Thoracic aorta (tissue), 2 donors: ENCODE measurements at places on chromosomes 1 and 21.

DNA sequence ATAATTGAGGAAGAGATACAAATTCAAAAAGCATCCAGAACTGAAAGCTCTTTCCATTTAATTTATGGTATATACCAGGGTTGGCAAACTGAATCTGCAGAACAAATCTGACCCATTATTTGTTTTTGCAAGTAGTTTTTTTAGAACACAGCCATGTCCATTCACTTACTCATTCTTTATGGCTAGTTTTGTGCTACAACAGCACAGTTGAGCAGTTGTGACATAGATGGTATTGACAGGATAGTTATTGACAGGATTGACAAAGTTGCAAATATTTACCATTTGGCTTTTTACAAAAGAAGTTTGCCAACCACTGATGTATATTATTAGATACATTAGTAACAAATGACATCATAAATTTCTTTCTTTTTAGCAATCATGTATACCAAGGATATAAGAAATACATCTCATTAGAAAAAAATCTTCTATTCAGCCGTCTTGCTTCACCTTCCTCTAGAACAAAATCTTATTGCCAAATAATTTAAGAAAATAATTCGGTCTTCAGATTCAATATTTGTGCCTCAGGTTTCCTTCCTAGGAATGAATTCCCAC lies 9.4 kb downstream of the ADAMTS1 start:
- no peak for DNase-seq

DNA sequence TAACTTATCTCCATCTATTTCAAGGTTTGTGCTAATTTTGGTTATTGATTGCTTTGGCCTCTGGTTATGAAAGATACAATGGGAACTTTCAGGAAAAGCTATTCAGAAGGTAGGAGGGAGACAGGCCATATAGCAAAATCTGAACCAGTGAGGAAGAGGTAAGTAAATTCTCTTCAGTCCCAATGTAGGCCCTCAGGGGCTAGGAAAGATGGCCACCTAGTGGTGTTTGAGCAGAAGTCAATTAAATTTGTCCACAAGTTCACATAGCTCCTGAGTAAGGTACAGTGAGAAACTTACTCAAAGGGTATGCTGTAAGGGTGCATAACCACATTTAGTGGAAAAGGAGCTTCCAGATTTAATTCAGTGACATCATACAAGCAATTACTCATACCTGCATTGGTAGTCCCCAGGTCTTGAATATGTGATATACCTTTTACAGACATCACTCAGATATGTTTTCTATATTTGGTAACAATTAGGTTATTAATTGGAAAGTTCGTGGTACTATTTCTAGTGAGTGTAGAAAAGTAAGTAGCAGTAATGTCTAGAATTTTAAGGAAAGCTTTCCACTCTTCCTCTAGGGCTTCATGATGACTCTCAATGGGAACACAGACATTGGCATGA lies 21.4 kb upstream of the FMO1 start:
- DNase-seq, result no peak

- DNase-seq, result no peak
Measured at GRCh38 chr21:37281993-37282392, 14.9 kb upstream of the VPS26C start.

- DNase-seq, result no peak
Measured at GRCh38 chr1:57082711-57083439, 117.1 kb upstream of the C8B start.

GRCh38 chr1:210598135-210598652 lies 269.5 kb downstream of the HHAT start:
- peak; percentile 21 for DNase-seq

DNA sequence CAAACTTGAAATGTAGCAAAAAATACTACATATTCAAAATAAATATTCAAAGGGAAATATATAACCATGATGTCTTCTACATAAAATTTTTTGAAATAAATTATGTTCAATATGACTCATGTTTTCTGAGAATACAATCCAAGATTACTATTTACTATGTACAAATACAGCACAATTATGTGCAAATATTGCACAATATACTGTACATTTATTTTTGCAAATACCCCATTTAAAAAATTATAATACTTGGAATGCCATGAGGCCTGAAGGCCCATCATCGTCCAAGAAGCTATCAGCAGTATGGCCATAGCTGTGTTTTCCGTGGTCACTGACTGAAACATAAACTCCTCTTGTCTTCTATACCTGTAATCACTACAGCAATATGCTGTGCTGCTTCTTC lies 12.3 kb downstream of the CCDC181 start:
- DNase-seq, result no peak

- no peak for DNase-seq
Measured at GRCh38 chr1:119366424-119366823, 2.2 kb upstream of the HAO2 start.

GRCh38 chr1:8004803-8005573 lies 21.1 kb downstream of the ERRFI1 start:
- DNase-seq, result peak; percentile 66

- no peak for DNase-seq
Measured at GRCh38 chr1:117104986-117105385, 16.6 kb downstream of the TRIM45 start.

GRCh38 chr1:94079080-94079940 lies 41.6 kb downstream of the ABCA4 start:
- no peak for DNase-seq

- no peak for DNase-seq
Measured at GRCh38 chr21:38120984-38121855, 135.6 kb upstream of the KCNJ15 start.

GRCh38 chr1:158992787-158993312 lies 16.9 kb upstream of the IFI16 start:
- no peak for DNase-seq

DNA sequence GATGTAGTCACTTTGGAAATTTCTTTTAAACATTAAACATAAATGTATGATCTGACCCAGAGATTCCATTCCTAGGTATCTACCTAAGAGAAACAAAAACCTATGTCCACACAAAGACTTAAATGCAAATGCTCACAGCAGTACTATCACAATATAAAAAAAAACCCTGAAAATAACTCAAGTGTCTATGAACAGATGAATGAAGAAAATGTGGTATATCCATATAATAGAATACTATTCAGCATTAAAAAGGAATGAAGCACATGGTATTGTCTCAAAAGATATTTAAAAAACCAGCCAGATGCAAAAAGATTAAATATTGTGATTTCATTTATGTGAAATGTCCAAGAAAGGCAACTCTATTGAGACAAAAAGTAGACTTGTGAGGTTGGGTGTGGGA lies 48.3 kb downstream of the ADSS2 start:
- DNase-seq, result no peak

GRCh38 chr1:47951026-47951425 lies 46.2 kb downstream of the TRABD2B start:
- DNase-seq, result no peak

- DNase-seq, result no peak
Measured at GRCh38 chr21:28550057-28550825, 442.4 kb downstream of the LTN1 start.

DNA sequence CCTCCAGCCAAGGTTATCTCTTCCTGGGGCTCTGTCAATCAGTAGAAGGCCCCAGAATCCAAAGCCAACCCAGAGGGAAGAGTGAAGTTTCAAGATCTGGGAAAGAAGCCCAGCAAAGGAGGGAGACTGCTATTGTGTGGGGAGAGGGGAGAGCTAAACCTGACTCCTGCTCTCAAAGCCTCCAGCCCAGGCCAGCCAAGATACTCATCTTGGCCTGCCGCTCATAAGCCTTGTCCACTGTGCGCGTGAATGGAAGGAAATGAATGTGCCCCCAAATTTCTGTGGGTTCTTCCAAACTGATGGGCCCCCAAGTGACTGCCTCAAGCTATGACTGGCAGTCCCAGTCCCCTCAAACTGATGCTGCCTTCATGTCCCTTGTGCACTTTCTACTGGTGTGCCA lies 2.0 kb downstream of the PLXNA2 start:
- no peak for DNase-seq

DNA sequence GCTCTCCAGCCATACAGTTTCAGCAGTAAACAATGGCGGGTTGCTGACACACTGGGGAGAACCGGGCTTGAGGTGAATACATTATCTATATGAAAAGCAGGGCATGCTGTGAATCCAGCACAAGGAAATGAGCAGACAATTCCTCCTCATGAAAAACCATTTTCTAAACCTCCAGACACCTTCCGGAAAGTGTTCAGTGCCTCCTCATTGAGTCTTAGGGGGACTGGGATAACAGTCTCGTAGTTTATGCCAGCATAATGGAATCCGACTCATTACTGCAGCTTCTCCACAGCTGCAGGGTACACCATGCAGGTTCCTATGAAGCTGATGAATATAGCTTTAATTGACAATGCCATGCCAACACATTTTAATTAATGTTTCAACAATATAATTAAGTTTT lies 284.1 kb downstream of the BACH1 start:
- no peak for DNase-seq

DNA sequence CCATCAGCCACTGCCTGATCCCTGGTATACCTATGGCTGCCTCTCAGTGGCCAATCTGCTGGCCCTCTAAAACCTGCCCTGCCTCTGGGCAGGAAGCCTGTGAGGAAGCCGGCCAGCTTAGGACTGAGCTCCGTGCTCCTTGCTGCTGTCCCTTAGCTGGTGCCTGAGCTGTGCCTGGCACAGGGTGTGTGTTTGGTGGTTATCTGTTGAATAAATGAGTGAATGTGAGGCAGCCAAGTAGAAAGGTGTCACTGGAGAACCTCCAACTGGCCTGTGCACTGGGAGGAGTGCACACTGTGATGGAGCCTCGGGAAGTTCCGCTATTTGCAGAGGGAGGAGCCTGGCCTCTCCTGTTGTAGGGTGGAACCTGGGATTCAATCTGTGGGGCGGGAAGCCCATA lies 63.4 kb upstream of the STUM start:
- DNase-seq, result no peak

GRCh38 chr1:151384584-151384983 lies 12.1 kb upstream of the SELENBP1 start:
- DNase-seq, result no peak

DNA sequence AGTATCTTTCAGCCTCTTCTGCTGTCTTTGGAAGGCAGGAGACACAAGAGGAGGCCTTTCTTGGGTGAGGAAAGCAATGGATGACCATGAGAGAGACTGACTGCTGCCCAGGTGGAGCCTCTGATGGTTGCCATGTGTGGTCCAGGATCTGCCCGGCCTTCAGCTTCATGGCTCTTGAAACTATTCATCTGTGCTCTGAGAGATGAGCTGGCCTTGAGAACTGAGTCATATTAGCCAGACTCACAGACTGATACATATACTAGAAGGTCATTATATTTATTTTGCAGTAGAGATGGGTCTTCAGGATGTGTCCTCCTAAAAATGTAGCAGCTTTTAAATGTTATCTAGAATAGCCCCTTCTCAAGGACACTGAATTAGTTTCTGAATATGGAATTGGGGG lies 33.7 kb downstream of the PTGFRN start:
- DNase-seq, result no peak

- no peak for DNase-seq
Measured at GRCh38 chr21:15134701-15135470, 70.1 kb upstream of the NRIP1 start.

DNA sequence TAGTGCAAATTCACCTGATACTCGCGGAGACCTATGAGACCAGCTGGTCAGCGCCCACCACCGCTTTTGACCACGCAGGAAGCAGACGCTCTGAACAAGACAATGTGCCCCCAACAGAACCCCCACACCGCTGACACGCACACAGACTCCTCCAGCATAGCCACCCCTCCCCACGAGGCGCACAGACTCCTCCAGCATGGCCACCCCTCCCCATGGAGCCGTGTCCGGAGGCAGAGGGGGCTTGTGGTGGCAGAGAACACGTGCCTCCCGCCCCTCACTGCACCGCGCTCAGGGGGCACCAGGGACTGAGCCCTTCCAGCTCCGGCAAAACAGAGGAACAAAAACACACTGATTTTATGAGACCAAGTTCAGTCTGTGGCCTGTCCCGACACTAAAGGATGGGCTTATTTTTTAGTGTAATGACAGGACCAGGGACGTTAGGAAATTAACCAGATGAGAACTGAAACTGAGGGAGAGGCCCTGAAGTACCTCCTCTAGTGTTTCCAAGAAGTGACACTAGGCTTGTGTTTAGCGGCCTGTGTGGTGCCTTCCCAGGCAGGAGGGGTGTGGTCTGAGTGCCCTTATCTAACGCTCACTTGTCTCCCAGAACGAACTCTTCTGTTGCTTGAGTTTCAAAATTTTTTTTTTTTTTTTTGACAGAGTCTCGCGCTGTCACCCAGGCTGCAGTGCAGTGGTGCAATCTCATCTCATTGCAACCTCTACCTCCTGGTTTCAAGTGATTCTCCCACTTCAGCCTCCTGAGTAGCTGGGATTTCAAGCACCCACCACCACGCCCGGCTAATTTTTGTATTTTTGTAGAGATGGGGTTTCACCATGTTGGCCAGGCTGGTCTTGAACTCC lies 10.0 kb upstream of the AGPAT3 start:
- DNase-seq, result no peak

GRCh38 chr1:89615676-89616598 lies 17.0 kb upstream of the LRRC8C start:
- no peak for DNase-seq

DNA sequence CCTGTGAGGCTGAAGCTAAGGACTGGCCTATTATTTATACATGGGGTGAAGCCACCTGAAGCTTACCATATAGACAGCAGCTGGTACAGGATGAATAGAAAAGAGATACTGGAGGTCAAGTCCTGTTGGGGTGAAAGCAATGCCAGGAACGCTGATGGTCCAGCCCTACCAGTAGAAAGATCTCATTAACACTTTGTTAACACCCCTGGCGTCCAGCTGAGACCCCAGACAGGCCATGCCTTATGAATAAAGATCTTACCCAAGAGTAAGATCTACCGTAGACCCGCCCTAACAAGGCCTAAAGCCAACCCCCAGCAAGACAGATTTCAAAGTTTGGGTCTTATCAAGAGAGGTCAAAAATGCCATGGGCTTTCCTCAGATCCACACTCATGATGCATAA lies 34.7 kb downstream of the ST3GAL3 start:
- DNase-seq, result no peak

DNA sequence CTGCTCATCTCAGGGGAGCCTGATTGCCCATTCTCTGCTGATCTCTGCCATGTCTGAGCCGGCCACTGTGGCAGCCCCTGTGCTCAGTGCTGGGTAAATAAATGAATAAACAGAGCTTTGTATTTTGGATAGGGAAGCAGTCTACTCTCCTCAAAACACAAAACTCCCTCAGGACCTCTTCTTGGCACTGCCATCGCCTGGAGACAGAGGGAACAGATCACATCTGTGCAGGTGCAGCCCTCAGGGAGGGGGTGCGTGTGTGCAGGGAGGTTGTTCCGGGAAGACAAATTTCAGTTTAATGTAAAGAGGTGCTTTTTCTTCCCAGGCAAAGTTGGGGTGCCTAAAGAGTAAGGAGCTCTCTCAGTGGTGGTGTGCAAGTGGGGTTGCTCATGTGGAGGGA lies 7.7 kb upstream of the FAM167B start:
- DNase-seq, result no peak

GRCh38 chr1:207346513-207346912 lies 25.0 kb downstream of the CD55 start:
- DNase-seq, result no peak

DNA sequence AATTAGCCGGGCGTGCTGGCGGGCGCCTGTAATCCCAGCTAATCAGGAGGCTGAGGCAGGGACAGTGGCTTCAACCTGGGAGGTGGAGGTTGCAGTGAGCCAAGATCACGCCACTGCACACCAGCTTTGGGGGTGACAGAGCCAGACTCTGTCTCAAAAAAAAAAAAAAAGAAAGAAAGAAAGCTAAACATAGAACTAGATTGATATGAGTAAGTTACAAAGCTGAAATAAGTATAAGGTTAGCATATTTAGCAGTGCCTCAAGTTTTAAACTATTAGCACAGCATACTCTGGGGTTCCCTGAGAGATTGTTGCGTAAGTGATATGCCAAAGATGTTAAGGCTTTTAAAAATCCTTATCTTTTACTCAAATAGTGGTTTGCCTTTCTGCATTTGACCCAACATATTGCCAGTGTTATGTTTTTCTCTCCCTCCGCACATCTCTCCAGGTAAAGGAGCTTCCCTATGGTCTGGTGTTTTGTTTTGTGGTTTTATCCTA lies 126.1 kb downstream of the CD247 start:
- no peak for DNase-seq
